Sigmoid colon (tissue), 7 donors: ENCODE measurements at places on chromosomes 3 and 15. TPM values are rescaled to one million over a fixed set of nuclear protein-coding genes. Genes with fewer than 3 reads are reported as not detected.

Gene RAD51
- not detected for total RNA-seq

Gene HHATL
- total RNA-seq, result not detected

Gene RGMA
- 35.7 TPM for total RNA-seq

Gene MEGF11
- not detected for total RNA-seq

Gene DET1
- total RNA-seq, result 9.0 TPM

Gene EXD1
- total RNA-seq, result not detected

Gene BLOC1S6
- 89.1 TPM for total RNA-seq

Gene TF
- 1.1 TPM for total RNA-seq

Gene THAP10
- 3.6 TPM for total RNA-seq

Gene RAB7A
- 87.8 TPM for total RNA-seq

Gene LRRK1
- 7.1 TPM for total RNA-seq
